ENCODE measurements at places on chromosomes 4 and X. TPM values are rescaled to one million over a fixed set of nuclear protein-coding genes. Genes with fewer than 3 reads are reported as not detected.

HAUS3 gene
- total RNA-seq = 7.6 TPM

HSFX4 gene
- total RNA-seq = not detected

FAM241A gene
- total RNA-seq = 1.4 TPM

IL2RG gene
- total RNA-seq = 0.21 TPM

CLDN22 gene
- not detected for total RNA-seq
